Activated gamma-delta T cell (primary cell): ENCODE measurements at places on chromosomes 11 and 22.

DNA sequence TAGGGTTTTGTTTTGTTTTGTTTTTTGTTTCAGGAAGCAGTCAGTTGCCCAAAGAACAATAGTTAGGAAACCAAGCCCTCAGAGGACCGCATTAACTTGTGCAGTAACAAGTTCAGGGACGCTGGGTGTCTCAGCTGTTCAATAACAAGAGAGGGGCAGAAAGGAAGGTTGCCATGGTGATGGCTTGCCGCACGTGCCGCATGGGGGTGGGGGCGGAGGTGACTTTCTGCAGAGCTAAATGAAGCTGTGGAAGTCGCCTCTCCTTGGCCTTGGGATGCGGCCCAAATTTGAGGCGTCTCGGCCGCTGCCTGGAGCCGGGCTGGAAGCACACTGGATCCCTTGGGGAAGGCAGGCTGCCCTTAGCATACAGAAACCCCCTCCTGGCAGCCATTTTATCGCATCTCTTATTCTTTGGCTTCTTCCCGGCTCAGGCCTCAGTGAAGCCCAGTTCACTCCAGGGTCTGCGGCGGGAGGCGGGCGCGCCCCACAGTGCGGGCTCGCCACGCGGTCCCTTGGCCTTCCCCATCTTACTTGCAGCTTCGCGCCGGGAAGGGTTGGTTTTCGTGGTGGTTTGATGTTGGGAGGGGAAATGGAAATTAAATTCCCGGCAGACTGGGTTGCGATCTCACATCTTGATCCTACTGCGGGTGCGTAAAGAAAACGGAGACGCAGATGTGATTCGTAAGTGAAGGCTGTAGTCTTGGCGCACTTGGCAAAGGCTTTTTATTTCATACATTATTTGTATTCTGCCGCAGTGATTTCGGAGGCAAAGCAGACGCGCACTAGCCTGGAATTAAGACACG is 94.3 kb downstream of the SLC17A6 start:
- DNase-seq: no peak

GRCh38 chr22:28074526-28074925 is 155.5 kb upstream of the PITPNB start:
- DNase-seq: no peak

DNA sequence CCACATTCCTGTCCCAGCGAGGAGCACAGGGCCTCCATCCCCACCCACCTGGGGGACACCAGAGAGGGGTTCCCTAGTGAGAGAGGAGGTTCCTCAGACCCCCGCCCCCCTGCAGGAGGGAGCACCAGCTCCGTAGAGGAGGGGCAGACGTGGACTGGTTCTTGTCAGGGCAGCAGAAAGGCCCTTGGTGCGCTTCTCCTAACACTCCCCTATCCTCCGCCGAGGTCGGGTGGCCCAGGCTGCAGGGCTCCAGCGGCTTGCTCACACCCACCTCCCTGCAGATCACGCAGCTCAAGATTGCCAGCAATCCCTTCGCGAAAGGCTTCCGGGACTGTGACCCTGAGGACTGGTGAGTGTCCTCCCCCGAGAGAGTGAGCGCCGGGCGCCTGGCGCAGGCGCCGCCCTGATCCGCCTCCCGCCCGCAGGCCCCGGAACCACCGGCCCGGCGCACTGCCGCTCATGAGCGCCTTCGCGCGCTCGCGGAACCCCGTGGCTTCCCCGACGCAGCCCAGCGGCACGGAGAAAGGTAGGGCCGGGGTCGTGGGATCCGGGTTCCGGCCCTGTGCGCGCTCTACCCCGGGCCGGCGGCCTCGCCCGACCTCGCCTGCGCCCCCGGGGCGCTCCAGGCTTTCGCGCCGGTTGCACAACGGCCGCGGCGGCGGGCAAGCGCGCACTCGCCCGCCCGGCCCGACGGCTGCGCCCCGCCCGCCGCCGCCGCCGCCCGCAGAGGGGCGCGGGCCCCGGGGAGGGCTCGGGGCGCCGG is 5.1 kb downstream of the TBX1 start:
- DNase-seq: no peak

- DNase-seq: no peak
Observed at GRCh38 chr11:46321757-46322156, 25.5 kb upstream of the DGKZ start.

DNA sequence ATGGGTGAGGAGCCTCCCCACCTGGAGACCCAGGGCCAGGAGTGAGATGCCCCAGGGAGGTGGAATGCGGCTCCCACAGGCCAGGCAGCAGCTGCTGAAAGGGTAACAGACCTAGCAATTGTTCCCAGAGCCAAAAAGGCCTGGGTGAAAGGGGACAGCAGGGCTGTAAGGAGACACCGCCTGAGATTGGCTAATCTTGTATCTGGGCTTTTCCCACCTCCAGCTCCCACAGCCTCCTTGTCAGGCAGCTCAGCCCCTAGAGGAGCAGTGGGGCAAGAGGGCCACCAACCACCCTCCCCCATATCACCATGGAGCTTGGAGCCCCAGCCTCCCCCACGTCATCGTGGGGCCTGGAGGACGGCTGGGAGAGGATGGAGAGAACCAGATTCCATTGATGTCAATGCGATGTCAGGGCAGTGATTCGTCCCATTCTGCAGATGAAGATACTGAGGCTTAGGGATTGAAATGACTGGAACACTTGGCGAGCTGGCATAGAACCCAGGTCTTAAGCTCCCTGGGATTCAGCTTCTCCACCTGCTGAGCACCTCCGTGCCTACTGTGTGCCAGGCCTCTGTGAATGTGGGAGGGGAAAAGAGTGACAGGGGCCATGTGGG is 2.9 kb upstream of the MGAT3 start:
- no peak for DNase-seq

DNA sequence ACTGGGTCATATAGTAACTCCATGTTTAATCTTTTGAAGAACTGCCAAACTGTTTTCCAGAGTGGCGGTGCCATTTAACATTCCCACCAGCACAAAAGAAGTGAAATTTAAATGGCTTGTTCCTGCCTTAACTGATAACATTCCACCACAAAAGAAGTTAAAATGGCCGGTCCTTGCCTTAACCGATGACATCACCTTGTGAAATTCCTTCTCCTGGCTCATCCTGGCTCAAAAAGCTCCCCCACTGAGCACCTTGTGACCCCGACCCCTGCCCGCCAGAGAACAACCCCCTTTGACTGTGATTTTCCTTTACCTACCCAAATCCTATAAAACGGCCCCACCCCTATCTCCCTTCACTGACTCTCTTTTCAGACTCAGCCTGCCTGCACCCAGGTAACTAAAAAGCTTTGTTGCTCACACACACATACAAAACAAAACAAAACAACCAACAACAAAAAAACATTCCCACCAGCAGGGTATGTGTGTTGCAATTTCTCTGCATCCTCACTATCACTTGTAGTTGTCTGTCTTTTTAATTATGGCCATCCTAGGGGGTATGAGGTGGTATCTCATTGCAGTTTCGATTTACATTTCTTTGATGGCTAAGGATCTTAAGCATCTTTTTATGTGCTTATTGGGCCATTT is 109.0 kb downstream of the FAR1 start:
- no peak for DNase-seq

- DNase-seq: no peak
Observed at GRCh38 chr22:32489377-32489776, 14.8 kb downstream of the FBXO7 start.

DNA sequence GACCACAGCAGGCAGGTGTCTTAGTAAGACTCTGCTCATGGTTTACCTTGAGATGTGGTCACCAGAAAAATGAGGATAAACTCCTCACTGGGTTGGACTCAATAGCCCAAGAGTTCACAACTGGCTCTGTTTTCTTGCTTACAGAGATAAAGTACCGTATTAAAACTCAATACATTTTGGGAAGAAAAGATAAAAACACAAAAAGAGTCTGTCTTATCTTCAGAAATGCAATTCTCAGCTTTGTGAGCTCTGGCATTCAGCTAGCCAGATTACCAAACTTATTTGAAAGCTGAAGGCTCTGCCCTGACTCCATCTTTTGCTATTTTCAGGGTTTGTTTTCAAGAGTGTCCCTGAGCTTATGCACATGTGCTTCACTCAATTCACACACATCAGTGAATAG is 75.4 kb downstream of the PHF21A start:
- no peak for DNase-seq

DNA sequence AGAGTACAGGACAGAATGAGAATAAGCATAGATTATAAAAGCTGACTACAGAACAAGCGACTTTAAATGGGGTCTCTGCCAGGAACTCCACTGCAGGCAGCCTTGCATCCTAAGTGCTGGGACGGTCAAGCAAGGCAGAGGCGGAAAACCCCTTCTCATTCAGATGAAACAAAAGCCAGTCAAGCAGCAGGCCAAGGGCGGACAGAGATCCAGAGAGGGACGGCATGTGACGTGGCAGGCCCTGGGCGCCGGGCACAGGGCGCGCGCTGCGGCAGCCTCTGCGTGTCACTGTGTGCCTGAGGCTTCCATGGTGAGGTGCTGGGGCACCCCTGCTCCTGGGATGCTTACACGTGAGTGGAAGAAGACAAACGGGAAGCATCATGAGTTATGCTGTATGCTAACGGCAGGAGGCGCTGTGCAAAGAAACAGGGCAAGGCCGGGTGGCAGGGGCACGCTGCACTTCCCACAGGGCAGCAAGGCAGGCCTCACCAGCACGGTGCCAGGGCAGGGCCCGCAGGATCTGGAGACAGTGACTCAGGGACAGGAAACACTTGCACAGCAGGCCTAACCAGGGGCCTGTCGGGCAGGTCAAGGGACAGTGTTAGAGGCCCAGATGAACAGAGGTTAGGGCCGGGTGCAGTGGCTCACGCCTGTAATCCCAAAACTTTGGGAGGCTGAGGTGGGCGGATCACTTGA is 6.2 kb downstream of the TOLLIP start:
- DNase-seq: no peak

DNA sequence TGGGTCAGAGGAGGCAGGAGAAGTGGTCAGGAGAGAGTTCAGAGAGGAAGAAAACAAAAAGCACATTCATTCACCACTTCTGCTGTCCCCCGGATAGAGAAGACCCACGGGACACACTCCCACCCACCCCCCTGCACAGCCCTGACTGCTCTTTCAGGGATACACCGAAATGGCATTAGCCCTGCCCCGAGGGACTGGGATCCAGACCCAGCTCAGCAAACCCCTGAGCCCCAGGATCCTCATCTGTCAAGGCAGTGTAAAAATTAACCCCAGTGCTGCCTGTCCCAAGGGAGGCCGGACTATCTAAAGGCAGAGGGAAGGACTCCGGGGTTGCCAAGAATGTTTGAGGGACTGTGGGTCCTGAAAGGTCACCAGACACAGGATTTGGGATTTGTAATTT is 31.2 kb downstream of the TPBGL start:
- no peak for DNase-seq

DNA sequence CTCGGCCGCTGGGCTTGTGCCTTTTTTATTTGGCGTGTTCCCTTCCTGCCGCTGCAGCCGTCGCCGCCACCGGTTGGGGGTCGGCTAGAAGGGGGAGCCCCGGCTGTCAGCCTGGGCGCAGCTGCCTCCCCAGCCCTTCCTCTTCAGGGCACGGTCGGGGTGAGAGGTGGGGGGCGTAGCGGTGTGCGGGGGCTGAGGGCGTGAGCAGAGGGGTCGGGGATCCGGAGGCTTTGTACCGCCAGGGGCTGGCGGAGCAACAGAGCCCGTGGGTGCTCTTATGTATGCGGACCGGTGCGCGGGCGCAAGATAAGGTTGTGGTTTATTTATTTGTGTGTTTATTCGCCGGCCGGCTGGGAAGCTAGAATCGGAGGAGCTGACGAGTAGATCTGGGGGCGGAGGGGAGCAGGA is 477 bp downstream of the ZBTB16 start:
- DNase-seq: peak; percentile 63
